Heart left ventricle (tissue), 16 donors: ENCODE measurements at places on chromosomes 7 and 10. TPM values are rescaled to one million over a fixed set of nuclear protein-coding genes. Genes with fewer than 3 reads are reported as not detected.

SLC18A2 gene
- total RNA-seq = 0.07 TPM

- DNase-seq = no peak
These were observed 1.2 kb downstream of the CCM2 start for GRCh38 chr7:45001138-45001694.

SPAG6 gene
- total RNA-seq = not detected

- DNase-seq = no peak
These were observed 57.5 kb downstream of the FHIP2A start for GRCh38 chr10:114879093-114879492.

DNA sequence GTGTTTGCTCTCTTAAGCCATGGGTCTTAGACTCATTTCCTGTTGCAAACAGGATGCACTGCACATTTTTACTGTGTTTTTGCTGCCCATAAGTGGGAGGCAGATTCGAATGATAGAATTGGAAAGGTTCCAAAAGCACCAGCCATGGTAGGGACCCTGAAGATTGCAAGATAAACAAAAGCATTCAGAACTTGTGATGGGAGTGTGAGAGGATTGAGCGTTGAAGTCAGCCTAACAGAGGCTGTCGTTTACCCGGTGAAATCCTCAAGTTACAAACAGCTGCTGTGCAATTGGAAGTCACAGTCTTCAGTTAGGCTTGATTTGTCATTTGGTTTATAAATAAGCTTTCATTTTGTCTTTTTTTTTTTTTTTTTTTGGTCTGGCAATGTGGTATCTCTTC is 192.7 kb upstream of the MKI67 start:
- no peak for DNase-seq

LBX1 gene
- not detected for total RNA-seq

DNA sequence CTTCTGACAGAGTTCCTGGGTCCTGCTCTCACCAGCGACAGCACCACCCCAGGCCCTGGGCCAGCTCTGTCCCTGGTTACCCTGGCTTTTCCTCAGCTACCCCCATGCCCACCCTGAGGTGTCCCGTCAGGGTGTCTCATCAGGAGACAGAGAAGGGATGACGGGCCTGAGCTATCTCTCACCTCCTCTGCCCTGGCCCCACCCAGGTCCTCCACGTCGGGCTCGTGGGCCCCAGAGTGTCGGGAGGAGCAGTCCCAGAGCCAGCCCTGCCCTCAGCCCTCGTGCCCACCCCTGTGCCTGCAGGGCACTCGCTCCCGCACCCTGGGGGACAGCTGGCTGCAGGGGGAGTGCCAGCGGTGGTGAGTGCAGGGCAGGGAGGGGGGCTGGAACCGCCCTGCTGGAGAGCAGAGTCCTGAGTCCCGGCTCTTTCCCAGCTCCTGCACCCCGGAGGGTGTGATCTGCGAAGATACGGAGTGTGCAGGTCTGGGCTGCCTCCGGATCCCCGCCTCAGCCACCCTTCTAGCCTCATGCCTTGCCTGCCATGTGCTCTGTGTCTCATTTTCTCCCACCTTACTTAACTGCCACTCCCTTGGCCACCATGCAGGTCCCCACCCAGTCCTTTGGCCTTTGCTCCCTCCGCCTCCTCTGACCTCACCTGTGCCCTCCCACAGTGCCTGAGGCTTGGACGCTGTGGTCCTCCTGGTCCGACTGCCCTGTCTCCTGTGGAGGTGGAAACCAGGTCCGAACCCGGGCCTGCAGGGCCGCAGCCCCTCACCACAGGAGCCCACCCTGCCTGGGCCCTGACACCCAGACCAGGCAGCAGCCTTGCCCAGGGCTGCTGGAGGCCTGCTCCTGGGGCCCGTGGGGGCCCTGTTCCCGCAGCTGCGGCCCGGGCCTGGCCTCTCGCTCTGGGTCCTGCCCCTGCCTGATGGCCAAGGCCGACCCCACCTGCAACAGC is 16.7 kb upstream of the ZNF862 start:
- DNase-seq = no peak

GRCh38 chr10:70843333-70843732 is 27.6 kb downstream of the SGPL1 start:
- DNase-seq = no peak

DNA sequence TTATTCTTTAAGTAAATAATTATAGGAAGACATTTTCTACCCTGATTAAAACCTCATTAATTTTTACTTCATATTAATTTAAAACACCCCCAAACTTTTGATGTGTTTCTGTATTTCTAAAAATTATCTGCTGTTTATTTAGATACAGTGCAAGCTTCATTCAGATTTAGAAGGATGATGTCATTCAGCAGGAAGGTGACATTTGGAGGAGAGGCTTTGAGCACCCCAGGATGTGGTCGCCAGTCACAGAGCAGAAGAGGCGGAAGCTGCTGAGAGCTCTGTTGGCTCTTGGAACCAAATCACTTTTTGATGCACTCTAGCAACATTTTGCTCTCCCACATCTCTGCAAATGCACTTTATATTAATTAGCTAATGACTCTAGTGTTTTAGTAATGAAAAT is 233.9 kb upstream of the CACNA2D1 start:
- no peak for DNase-seq

DNA sequence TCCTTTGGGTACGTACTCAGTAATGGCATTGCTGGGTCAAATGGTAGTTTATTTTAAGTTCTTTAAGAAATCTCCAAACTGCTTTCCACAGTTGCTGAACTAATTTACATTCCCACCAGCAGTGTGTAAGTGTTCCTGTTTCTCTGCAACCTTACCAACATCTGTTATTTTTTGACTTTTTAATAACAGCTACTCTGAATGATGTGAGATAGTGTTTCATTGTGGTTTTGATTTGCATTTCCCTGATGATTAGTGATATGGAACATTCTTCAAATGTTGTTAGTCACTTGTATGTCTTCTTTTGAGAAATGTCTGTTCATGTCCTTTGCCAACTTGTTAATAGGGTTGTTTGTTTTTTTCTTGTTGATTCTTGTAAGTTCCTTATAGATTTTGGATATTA is 558.9 kb downstream of the SH2D4B start:
- no peak for DNase-seq

RAPGEF5 gene
- 10.6 TPM for total RNA-seq

DENND2A gene
- total RNA-seq = 9.5 TPM

DNA sequence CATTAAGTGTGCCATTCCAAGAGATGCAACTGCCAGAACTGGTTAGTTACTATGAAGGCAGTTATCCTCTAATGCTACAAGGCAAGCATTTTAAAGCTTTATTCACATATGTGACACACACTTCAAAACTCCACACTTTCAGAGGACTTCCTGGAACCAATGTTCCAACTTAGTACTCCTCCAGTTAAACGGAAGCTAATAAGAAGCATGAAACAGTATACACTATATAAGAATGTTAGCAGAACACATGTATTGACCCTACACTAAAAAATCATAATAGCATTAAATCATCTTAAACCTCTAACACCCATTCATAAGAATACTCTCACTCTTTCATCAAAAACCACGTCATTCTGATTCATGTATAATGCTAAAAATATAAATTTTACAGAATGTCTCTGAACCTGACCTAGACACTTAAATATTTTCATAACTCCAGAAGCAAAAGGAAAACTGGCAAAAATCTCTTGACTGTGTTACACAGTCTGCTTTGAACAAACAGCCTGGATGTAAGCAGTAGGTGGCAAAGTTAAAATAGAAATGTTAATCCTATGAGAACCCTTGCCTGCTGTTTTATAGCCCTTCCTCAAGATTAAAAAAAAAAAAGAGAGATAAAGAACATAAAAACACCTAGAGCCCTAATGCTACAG is 135.0 kb downstream of the SEMA3C start:
- no peak for DNase-seq

DNA sequence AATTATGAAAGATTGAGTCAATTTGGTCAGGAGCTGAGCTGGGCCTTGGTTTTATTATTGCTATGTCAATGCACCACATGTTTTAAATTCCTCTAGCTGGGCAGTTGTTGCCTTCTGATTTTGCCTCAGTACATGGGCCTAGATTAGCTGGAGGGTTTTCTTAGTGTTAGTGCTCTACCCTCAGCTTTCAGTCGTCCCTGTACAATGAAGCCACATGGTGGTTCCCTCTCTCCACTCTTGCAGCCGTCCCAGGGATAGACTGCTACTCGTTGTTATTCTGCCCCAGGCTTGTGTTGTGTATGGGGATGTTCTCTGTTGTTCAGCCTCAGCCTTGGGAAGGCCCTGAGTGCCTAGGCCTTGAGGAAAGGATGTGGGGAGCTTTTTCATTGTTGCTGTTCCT is 37.0 kb downstream of the NHLRC2 start:
- DNase-seq = no peak

- peak; percentile 14 for DNase-seq
These were observed 135.6 kb downstream of the LHPP start for GRCh38 chr10:124596962-124597845.

CYP2W1 gene
- total RNA-seq = not detected

- no peak for DNase-seq
These were observed 115.1 kb upstream of the RET start for GRCh38 chr10:42961796-42962109.

GRCh38 chr7:144390481-144390880 is 13.0 kb downstream of the NOBOX start:
- DNase-seq = no peak

DNA sequence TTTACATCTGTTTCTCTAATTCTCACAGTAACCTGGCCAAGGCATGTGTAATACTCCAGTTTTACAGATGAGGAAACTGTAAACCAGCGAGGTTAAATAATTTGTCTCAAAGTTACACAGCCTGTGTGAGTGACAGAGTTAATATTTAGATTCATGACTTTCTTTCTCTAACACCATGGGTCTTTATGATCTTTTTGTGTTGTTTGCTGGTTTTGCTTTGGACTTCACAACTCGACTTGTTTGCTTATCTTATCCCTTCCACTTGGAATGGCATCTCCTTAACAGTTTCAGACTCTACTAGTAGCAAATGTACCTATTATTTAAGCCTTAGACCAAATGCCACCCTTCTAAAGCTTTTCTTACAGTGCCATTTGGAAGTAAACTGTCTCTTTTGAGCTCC is 34.4 kb downstream of the MXI1 start:
- DNase-seq = no peak

DNA sequence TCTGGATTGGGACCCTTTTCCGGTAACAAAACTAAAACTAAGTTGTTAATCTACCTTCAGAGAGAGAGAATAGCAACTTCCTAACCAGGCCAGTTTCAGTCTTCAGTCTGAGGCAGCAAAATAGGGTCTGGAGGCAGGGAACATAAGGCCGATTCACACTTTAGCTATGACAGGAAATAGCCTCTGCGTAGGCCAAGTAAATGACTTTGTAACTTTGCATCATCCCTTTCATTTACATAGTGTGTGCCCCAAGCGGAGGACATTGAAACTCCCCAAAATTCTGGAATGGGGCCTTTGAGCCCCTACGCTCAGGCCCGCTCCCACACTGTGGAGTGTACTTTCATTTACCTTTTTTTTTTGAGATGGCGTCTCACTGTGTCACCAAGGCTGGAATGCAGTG is 1.7 kb upstream of the UPP1 start:
- DNase-seq = no peak

- DNase-seq = no peak
These were observed 277.6 kb upstream of the SORCS1 start for GRCh38 chr10:107442035-107442505.

TMEM270 gene
- not detected for total RNA-seq

DNA sequence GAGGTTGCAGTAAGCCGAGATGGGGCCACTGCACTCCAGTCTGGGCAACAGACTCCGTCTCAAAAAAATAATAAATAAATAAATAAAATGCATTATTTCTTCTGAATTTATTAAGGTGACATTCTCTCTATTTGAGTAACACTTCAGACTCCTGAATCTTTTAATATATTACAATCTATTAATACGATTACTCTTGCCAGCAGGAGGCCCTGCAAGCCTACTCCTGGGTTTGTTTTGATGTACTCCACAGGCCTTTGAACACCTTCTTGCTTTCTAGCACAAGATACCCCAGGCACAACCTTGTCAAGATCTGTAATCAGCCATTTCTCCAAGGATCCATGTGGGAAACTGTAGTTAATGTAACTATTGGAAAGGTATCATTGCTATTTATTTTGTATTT is 63.5 kb downstream of the COBL start:
- DNase-seq = no peak

GRCh38 chr7:7808156-7808555 is 89.7 kb upstream of the RPA3 start:
- DNase-seq = no peak

DNA sequence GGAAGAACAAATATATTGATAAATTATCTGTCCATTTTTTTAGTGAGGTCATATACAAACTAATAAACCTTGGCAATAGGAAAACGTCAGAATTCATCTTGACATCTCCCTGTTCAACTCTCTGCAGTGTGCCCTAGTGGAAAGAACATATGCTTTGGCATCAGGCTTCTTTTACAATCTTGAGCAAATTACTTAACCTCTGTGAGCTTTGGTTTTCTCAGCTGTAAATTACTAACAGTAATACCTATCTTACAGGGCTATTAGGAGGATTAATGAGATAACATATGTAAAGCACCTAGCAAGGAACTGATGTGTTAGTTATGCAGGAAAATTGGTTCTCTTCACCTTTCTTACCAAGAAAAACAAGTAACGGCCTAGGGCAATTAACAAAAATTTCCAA is 161.8 kb downstream of the PHTF2 start:
- DNase-seq = no peak

DNA sequence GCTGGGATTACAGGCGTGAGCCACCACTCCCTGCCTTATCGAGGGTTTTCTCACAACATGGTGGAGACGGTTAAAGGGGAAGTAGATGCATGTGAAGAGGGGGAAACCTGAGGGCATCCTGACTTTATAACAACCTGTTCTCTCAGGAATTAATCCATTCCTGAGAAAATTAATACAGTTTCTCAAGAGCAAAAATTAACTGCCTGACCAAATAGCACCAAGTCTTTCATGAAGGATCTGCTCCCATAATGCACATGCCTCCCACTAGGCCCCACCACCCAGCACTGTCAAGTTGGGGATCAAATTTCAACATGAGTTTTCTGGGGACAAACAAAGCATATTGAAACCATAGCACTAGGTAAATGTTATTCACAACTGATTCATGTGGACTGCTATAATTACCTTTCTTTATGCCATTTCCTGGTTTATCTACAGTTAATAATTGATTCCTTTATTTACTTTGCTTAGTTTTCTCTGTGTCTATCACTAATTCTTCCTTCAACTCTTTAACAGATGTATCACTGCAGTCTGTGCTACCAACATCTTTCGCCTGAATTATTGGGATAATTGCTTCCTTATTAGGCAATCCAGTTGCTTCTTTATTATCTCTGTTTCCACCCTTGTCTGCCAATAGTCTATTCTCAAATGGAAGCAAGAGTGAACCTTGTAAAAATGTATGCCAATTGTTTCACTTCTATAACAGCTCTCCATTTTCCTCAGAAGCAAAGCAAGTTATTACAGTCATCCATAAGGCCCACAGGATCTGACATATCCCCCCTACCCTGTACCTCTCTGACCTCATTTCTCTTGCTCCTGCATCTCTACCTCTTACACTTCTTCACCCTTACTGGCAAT is 12.9 kb upstream of the MICU1 start:
- DNase-seq = no peak

- DNase-seq = peak; percentile 78
These were observed 108.2 kb upstream of the MKLN1 start for GRCh38 chr7:131219312-131220041.

XPNPEP1 gene
- 56.4 TPM for total RNA-seq

ITPRID1 gene
- not detected for total RNA-seq
